ENCODE measurements at places on chromosomes 2 and 18.

- no peak for DNase-seq
These were observed 7.4 kb downstream of the NFATC1 start for GRCh38 chr18:79402977-79403722.

DNA sequence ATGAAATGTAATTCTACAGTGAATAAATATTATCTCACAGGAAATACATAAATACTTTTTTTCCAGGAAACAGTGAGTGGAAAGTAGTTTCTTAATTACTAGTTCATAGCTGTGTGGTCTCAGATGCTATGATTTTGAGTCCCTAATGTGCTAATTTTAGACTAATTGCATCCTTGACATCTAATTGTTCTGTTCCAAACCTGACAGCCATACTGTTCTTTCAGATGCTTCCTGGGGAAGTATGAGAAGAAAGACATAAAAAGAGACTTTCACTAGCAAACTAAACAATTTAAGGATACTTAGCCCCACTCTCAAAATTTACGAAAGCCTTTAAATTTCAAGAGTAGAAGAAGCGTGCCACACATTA lies 350.9 kb upstream of the CDH20 start:
- DNase-seq, result no peak

DNA sequence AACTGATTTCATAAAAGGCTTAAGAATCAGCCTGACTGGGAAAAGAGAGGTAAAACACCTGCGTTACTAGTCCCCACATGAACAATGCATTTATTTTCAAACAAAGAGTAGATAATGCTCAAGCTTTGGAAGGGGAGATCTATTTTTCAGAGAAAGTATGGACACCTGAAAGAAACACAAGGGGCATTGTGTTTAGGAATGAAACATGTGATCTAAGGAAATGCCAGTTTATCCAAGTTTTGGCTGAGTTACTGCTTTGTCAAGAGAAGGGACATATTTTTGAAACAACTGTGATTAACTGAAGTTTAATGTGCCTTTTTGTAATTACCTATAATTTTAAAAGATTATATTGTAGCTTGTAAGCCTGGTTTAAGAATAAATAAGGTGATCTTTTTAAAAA lies 49.3 kb upstream of the RBBP8 start:
- no peak for DNase-seq

DNA sequence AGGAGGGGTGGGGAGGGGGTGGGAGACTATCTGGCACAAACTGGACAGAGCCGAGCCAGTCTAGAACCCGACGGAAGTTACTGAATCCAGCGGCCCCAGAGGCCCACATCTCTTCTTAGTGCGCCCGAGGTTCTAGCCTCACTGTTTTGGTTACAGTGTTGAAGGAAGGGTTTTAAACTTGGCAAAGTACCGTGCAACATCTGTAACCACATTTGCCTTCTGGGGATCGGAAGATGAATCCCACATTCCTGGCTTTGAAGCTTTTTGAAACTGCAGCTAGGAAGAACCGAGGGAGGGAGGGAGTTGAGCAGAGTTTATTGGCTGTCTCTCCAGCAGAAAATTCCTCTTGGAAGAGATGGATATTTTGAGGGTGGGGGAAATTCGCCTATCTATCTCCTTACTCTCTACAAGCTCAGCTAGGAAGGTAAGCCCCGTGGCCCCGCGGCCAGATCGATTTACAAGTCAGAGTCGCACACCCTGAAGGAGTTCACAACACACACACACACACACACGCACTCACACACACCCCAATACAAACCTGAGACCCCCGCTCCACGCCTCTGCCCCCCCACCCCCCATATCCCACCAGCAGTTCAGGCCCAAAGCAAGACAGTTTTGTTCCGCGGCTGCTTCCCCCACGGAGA lies 1.0 kb downstream of the ACVR1 start:
- DNase-seq, result no peak

DNA sequence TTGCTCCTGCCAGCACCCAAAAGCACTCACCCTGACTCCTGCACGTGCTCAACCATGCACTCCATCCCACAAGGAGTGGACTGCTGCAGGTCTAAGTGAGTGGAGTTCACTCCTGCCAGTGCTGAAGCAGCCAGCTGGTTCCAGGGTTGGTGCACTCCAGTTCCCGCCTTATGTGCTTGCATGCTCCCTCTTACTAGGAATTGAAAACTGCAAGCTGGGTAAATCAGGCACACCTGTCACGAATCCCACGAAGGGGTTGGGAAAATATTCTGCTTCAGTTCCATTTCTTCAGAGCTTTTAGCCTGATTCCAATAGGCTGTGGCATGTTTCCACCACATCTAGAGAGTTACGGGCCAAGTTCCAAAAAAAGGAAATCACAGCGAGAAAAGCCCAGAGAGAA lies 1365.5 kb upstream of the CHAC2 start:
- DNase-seq, result no peak

DNA sequence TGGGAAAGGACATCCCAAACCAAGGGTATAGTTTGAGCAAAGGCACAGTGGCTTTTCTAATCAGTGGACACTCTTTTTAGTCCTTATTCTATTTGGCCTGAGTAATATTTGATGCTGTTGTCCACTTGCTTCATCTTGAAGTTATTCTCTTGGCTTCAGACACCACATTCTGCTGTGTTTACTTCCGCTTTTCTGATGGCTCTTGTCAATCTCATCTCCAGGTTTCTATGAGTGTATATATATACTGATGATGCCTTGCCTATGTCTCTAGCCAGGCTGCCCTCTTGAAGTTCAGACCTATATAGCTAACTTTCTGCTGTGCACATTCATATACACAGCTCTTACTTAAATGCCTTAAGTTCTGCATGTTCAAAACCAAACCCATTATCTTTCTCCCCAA lies 83.1 kb downstream of the EFEMP1 start:
- no peak for DNase-seq

All from stimulated activated CD4-positive, alpha-beta T cell treated with anti-CD3 and anti-CD28 coated beads, Interleukin-15, amount 100 ng/mL, for 1 hour (primary cell).